Activated CD8-positive, alpha-beta memory T cell treated with anti-CD3 and anti-CD28 coated beads, Interleukin-2, amount 10 ng/mL, durations not matched to agents 7 days and 5 days (primary cell): ENCODE measurements at places on chromosomes 12 and 14.

DNA sequence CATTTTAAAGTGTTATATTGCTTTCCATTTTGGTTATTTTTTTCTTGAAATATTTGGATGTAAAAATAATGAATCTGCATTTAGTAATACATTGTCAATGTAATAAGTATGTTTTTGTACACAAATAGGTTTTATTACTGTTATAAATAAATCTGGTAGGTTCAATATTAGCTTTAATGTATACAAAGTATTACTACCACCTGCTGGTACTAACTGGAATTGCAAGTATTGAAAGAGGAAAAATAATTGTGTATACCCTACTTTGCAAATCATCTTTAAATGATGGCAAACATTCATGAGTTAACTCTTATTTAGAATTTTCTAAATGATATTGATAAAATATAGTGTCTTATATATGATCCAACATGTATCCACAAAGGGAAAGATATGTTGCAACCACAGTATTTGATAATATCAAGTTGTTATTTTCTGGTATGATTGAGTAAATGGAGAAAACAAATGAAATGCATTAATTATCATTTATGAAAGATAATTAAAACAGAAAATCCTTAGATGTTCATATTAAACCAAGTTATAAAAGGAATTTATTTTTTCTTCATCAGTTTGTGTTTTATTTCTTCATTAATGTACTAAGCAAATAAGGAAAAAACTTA is 3.2 kb downstream of the OR4K2 start:
- DNase-seq: no peak

DNA sequence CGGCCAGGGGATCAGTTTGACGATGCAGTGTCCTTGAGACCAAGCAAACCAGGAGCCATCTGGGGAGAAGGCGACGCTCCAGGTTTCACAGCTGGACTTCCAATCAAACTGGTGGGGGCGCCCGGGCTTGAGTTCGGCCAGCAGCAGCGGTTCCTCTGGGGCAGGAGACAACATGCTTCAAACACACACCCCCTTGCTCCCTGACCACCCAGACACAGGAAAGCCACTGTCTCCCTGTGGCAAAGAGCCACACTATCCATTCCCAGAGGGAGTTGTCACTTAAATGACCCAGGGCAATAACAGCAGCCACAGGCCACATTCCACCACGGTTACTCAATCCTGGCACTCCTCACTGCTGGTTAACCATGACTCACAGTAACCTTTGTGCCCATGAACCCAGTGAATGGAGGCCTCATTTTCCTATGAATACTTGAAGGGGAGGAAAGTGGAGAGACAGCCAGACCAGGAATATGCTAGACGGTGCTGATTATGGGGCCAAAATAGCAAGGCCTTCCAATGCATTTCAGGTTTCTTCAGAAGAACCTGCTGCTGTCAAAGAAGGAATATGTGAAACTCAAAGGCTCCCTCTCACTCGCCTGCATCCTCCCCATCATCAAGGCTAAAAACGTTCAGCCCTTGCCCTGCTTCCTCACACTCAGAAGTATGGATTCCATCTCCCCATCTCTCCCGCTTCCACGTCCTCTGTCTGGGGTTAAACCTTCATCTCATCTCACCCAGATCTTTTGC is 8.5 kb downstream of the WSB2 start:
- peak; percentile 49 for DNase-seq

GRCh38 chr12:33265033-33265731 is 174.4 kb downstream of the SYT10 start:
- DNase-seq: no peak

- DNase-seq: no peak
Measured at GRCh38 chr12:48119834-48120195, 651 bp downstream of the PFKM start.

- DNase-seq: no peak
Measured at GRCh38 chr14:23069413-23069806, 12.1 kb upstream of the CDH24 start.

- peak; percentile 78 for DNase-seq
Measured at GRCh38 chr14:22982477-22983245, at the start of gene AJUBA. TSS of gene AJUBA (minus strand) at chr14:22982551. CDS start at chr14:22982266, 285 bp downstream.

- no peak for DNase-seq
Measured at GRCh38 chr14:51439896-51440295, 199.8 kb downstream of the TMX1 start.

DNA sequence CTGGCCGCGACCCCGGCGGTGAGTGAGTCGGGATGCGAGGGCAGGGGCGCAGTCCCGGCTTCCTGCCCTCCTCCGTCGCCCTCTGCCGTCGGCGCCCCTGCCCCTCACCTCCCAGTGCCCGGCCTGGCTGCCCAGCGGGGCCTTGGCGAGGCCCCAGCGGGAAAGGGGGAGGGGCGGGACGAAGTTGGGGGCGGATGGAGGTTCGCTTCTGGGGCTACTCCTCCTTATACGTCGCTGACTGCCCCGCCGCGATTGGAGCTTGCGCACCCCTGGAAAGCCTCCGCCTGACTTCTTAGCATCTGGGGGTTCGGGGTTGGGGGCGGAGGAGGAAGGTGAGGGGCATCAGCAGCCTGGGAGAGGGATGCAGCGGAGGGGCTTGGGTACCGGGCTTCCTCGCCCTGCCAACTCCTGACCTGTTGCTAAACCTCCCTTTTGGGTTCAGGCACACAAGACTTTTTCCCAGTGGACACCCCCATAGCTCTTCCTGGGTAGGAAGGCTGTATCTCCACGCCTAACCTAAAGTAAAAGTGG is 406 bp downstream of the TMEM263 start:
- DNase-seq: peak; percentile 83

DNA sequence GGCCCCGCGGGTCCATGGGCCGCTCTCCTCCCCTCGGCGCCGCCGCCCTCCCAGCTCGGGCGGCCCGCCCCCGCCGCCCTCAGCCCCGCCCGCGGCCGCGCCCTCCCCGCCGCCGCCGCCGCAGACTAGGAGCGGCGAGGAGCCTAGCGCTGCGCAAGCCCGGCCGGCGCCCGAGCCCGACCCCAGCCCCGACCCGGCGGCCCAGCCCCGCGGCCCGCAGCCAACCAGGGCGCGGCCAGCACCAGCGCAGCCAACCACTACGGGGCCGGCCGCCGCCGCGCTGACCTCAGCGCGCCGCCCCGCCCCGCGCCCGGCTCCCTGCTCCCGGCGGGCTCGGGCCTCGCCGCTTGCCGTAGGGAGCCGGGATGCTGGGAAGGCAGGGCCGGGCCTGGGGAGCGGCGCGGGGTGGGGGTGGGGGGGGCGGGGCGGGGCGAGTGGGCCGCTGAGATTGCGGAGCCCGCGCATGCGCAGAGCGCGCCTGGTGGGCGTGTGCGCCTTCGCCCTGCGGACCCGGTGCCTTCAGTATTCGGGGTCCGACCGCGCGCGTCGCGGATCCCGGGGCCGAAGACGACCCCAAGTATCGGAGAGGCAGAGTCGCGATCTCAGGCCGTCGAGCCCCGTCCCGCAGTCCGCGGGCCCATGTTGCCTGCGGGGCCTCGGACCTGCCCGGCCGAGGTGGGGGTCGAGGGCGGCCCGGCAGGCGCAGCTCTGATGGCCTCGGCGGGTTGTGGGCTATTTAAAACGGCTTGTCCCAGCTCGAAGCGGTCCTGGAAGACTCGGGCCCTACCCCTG is at the start of gene CDC42BPB:
Gene CDC42BPB, minus strand, starts transcription at position 178 of the 792 bp plus-strand sequence. CDS start 376 bp downstream, outside the sequence.
- no peak for DNase-seq

DNA sequence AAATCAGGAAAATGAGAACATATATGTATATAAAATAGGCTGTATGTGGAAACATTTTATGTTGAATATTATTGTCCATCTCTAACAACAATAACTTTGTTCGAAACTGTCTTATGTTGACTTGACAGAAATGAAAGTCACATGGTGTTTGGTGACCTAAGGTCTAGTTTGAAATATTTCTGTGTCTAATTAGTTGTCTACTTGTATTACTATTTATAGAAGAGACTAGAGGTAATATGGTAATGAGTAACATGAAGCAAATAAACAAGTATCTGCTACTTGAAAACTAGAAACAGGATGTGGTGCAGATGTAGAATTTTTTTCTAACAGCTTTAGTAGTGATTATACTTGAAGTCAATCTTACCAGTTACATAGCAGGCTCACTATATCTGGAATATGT is 3.9 kb downstream of the GPHN start:
- DNase-seq: no peak

- no peak for DNase-seq
Measured at GRCh38 chr12:46454981-46455380, 82.4 kb upstream of the SLC38A2 start.

DNA sequence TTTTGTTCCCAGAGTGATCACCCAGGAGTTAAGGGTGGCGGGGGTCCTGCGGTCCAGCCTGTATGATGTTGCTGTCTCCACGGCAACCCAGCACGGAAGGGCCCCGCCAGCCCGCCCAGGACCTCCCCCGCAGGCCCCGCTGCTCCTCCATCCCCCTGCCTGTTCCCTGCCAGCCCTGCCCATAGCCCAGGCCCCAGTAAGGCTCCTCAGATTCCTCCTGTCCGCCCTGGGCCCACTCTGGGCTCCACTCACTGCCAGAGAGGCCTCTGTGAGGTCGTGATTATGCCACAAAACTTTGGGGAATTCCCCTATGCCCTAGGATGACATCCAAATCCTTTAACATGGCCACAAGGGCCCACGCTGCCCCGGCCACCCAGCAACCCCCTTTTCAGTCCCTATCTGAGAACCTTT is 20.8 kb downstream of the HSP90AA1 start:
- DNase-seq: no peak

GRCh38 chr12:58888131-58888783 is 32.0 kb downstream of the LRIG3 start:
- DNase-seq: no peak

DNA sequence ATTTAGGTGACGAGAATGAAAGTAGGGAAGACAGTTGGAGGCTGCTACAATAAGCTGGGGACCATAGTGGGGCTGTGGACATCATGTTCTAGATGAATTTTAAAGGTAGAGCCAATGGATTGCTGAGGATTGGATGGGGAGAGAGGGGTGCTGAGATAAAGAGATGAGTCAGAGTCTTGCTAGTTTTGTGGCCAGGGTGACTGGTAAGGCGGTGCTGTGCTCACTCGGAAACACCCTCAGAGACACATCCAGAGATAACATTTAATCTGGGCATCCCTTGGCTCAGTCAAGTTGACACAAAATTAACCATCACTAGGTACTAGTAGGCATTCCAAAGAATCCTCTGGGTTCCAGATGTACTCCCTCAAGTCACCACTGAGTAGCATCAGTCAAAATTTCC is 170.7 kb downstream of the ADCK1 start:
- DNase-seq: no peak

- DNase-seq: no peak
Measured at GRCh38 chr12:125254856-125255255, 189.6 kb downstream of the AACS start.

- DNase-seq: no peak
Measured at GRCh38 chr14:39755269-39755878, 323.1 kb upstream of the FBXO33 start.

DNA sequence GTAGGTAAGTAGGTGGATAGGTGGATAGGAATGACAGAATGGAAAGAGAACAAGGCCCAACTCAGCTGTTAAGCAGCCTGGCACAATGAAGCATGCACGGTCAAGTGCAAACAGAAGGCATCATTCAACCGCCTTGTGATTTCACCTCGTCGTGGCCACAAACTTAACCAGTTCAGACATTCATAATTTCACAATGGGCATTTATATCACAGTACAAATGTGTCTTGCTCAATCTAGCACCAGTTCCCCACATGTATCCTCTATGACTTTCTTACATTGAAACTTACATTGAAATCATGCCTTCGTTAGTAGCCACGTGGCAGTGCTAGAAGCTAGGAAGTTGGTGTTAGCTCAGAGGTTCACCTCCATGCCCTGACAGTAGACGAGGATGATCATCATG is 207.5 kb downstream of the ETV6 start:
- no peak for DNase-seq

- no peak for DNase-seq
Measured at GRCh38 chr12:38411426-38411825, 94.9 kb downstream of the ALG10B start.

GRCh38 chr12:82855872-82856271 is 169.2 kb downstream of the TMTC2 start:
- DNase-seq: no peak

- no peak for DNase-seq
Measured at GRCh38 chr12:46300910-46301309, 32.1 kb upstream of the SLC38A1 start.

- no peak for DNase-seq
Measured at GRCh38 chr12:120091371-120092090, 25.0 kb downstream of the RAB35 start.

GRCh38 chr12:75459755-75460154 is 20.8 kb upstream of the GLIPR1 start:
- DNase-seq: no peak

DNA sequence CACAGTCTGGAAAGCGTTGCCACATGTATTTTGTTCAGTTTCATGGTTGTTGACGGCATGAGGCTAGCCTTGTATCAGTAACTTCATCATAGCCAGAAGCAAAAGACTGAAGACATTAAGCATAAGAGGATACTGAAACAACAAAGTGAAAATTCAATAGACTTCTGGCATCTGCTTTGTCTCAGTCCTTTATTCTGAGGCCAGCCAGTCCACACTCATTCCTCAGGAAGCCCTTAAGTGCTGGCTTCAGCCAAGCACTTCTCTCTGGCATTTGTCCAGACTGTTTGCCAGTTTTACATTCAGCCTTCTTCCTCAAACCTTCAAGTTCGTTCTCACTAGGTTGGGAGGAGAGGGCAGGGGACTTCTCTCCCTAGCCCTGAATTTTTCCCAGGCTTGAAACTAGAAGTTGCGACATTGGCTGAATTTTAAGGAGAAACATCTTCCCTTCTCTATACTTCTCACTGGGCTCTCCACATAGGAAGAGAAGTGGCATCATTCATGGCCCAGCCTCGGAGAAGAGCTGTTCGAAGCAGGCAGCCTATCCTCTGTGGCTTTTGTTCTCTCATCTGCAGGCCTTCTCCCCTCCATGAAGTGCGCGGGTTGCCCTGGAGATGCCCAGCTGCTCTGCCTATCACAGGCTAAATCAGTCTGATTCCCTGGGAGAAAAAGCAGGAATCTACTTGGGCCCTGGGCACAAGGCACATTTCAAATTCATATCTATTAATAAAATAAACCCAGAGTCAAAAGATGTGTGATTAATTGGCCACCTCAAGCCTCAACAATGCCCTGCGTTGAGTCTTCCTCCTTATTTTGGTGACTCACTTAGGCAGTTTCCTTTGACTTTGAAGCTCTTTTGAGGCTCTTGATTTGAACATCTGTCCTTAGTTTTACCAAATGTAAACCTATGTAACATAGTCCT is 130.9 kb upstream of the PLEKHA5 start:
- no peak for DNase-seq
